ENCODE measurements at places on chromosomes 1 and 21.
A peak's percentile ranks its signal among the peaks of the same experiment; 100 is the strongest.

DNA sequence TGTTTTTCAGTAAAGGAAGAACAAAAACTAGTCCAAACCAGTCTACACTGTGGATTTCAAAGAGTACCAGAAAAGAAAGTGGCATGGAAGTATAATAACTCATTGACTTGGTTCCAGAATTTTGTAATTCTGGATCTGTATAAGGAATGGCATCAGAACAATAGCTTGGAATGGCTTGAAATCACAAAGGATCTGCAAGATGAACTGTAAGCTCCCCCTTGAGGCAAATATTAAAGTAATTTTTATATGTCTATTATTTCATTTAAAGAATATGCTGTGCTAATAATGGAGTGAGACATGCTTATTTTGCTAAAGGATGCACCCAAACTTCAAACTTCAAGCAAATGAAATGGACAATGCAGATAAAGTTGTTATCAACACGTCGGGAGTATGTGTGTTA, 21.3 kb downstream of the CHODL start:
- no peak for DNase-seq

DNA sequence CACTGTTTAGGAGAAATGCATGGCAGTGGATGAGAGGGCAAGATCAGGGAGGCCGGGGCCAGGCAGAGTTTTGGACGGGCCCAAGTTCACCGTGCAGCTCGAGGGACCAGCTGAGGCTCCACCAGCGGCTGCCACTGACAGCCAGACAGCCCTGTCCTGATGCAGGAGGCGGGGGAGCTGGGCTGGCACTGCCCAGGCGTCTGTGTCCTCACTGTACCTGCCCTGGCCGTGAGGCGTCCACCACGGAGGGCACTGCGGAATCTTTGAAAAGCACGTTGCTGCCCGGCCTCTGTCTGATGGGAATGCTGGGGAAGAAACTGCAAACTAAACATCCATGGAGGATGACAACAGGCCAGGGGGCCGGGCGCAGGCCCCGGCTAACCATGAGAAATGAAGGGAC, 35.5 kb downstream of the VPS26C start:
- DNase-seq = no peak

GRCh38 chr1:12249181-12249580, 19.4 kb downstream of the VPS13D start:
- no peak for DNase-seq

DNA sequence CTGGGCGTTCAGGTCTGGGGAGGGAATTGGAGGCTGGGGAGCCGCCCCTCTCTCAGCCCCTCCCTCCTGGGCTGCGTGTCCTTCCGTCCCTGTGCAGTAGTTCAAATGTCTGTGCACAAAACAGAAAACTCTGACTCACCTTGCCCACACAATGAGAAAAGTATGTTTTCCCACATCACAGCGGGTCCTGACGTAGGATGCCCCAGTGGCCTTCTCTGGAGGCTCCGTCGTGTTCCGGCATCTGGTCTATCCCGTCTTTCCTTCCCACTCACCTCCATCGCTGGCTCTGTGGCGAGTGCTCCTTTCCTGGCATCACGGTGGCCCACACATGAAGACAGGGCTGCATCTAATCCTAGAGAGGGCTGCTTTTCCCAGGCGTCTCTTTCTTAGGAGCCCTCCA, 224.0 kb downstream of the KAZN start:
- DNase-seq = no peak

DNA sequence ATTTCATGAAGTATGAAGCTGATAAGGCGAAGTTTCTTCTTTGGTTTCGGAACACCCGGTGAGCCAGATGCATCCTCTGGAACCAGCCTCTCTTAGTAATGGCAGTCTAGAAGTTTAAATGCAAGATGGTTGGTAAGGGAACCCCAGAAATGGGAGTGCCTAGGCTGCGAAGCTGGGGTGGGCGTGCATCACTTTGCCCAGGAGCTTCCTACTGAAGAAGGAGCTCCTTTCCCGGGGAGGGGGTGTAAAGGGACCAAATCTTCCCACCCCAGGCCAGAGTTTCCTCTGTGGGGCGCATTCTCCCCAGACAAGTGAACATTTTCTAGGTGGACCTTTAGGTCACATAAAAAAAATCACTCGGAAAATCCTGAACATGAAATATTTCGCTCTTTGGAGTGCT, 4.4 kb downstream of the TFF2 start:
- DNase-seq = no peak

GRCh38 chr1:243731301-243731891, 118.6 kb downstream of the AKT3 start:
- no peak for DNase-seq

GRCh38 chr1:10249808-10250457, 39.6 kb downstream of the KIF1B start:
- DNase-seq = no peak

- no peak for DNase-seq
These were observed 687.7 kb upstream of the ADGRL4 start for GRCh38 chr1:79694241-79694640.

- DNase-seq = no peak
These were observed 124.2 kb downstream of the LIPI start for GRCh38 chr21:14086553-14086952.

- peak; percentile 27 for DNase-seq
These were observed 8.7 kb downstream of the SH3BP5L start for GRCh38 chr1:248817065-248817464.

- no peak for DNase-seq
These were observed 21.6 kb upstream of the CFHR1 start for GRCh38 chr1:196797891-196798290.

DNA sequence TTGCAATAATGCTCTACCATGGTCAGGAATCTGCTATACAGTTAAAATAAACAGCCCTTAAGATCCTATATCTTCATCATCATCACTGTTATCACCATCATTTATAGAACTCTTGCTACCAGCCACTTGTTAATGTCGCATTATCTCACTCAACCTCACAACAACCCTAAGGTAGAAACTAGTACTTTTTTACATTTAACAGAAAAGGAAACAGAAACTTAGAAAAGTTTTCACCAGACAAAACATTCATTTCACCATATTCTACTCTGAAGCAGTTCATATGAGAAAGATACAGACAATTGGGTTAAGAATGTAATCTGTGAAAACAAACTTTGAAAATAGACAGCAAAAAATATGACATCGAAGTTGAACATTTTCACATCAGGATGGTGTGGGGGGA, 262.6 kb downstream of the ATG4C start:
- DNase-seq = no peak

- DNase-seq = no peak
These were observed 50.4 kb downstream of the CD34 start for GRCh38 chr1:207860531-207860930.

- no peak for DNase-seq
These were observed 278.8 kb downstream of the AJAP1 start for GRCh38 chr1:4933232-4933631.

DNA sequence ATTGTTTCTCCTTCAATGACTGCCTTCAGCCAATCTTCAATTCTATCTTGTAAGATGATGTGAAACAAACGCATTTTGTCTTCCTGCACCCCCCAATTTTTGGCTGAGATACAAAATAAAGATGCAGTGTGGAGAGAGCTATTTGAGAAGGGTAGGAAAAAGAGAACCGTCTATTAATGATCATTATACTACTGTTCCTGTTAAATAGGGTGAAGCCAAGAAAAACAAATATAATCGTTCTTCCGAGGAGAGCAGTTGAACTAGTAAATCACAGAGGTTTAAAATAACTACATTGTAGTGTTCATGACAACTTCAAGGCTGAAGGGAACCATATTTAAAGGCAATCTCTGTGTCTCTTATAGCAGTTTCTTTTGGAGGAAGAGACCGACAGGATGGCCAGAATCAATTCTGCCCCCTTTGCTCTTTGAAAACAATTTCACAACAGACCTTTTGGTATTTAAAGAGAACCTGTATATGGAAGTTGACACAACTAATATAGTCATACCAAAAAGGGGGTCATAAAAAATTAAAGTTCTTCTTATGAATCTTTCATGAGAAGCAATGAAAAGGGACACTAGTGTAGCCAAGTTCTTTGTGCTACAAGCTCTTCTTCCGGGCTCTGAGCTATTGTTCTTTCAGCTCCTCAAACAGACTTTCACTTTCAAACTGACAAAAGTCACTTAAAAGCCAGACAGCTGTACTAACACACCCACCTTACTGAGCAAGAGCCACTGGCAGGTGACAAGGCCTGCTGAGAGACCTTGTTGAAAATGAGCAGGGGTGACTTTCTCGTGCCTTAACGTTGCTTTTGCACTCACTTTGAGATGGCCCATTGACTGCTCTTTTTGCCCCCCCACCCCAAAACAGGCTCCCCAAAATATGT, 30.9 kb downstream of the PROX1 start:
- DNase-seq = no peak

- DNase-seq = peak; percentile 95
These were observed 3.7 kb upstream of the ARHGEF19 start for GRCh38 chr1:16215882-16216753.

- DNase-seq = no peak
These were observed 3.6 kb downstream of the COL9A2 start for GRCh38 chr1:40313329-40313957.

- no peak for DNase-seq
These were observed 35.4 kb upstream of the MYBPHL start for GRCh38 chr1:109341944-109342930.

DNA sequence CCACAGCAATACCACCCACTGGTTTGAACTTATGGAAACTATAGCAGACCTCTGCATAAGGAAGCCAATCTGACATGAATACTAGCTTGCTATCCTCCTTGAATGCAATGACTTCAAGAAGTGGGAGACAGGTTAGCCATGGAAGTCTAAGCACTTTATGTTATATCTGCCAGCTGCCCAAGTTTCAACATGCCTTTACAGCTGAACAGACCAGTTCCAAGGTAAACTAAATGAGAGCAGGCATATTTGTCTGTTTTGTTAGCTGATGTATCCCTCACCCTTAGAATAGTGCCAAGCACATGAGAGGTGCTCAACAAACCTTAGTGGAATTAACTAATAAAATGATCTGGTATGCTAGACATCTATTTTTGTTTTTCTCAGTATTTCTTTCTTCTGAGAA, 65.1 kb downstream of the ALG14 start:
- DNase-seq = no peak

GRCh38 chr21:42429856-42430255, 26.2 kb downstream of the UBASH3A start:
- no peak for DNase-seq

DNA sequence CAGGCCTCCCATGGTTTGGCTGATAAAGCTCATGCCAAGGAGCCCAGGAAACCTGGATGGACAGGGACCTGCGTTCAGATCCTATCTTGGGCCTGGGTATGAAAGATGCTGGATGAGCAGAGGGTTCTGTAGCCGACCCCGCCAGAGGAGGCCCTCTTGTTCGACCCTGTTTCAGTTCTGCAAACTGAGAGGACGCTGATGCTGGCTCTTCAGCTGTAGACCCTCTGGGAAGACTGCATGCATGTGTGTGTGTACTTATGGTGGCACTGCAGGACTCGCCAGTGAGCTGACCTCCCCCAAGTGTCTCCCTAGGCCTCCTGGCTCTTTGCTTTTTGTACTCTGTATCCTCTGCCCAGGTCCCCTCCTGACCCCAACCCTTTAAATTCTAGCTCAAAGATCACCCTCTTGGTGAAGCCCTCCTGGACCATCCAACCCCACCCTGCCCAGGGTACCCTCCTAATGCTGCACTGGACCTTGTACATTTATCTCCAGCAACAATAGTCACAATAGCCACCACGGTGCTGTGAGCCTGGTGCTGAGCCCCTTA, 1.6 kb downstream of the EPS8L3 start:
- no peak for DNase-seq

GRCh38 chr1:209583408-209583807, at the start of gene CAMK1G:
Gene CAMK1G, plus strand, starts transcription at chr1:209583714. Its CDS starts 11,270 bp downstream, at chr1:209594984.
- DNase-seq = no peak

DNA sequence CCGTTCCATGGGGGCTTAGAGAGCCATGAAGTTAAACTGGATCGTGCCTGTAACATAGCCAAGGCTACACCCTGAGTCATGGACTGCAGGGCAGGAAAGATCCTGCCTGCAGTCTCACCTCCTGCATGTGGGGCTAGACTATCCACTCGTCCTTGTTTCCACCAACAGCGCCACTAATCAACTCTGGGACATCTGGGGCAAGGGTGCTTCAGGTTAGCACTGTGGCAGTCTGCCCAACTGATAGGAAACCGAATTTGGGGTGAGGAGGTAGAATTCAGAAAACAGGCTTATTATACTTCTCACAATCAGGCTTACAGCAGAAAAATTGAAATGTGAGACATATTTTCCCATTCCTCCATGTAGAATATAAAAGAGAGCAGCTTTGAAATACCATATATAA, 85.2 kb upstream of the ADAM30 start:
- peak; percentile 94 for DNase-seq

- peak; percentile 95 for DNase-seq
These were observed at the start of gene STPG1 for GRCh38 chr1:24413350-24414163. Gene STPG1, minus strand, starts transcription at chr1:24413782. Its CDS starts 12,394 bp downstream, at chr1:24401388.

DNA sequence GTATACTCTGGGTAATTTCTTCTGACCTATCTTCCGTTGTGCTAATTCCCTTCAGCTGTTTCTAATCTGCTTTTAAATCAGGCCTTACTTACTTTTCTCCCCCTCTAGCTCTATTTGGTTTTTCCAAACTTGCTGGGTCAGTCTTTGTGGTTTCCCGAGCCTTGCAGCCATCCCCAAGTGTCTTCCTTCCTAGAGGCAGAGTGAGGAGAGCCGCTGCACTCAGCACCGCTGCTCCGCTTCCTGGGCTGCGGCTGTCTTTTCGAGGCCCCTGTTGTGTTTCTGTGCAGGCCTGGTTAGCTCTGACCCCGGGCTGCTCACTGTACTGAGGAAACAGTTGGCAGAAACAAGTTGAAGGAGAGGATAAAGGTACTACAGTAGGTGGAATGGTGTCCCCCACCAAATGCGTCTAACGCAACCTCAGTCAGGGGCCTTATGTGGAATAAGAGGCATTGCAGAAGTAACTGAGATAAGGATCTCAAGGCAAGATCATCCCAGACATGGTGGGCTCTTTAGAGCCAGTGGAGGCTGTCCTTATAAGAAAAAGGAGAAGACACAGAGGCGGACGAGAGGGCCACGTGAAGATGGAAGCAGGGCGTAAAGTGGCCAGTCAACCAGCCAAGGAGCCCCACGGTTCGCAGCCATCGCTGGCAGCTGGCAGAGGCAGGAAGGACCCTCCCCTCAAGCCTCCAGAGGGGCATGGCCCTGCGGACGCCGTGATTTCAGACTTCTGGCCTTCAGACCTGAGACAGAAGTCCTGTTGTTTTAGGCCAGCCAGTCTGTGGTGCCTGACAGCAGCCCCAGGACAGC, 10.5 kb downstream of the WNT9A start:
- DNase-seq = no peak

- DNase-seq = no peak
These were observed 131.7 kb downstream of the HHIPL2 start for GRCh38 chr1:222416001-222416791.

DNA sequence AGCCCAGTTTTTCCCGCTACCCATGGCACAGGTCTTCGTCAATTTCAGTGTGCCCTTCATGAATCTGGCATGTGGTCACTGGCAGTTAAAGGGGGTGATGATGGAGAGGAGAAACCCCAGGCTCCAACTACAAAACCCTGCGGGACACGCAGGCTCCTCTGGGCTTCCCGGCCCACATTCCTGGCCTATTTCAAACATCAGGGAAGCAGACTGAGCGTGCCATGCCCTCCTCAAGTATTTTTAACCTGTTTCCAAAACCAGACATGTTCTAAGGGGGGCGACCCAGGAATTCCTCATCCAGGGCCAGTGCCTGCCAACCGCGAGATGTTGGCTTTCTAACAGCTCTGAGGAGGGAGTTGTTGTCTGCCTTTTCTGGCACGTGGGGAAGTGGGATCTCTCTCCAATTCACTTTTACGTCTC, 85.1 kb downstream of the CAPZB start:
- DNase-seq = no peak

GRCh38 chr1:29579821-29580425, 343.6 kb downstream of the PTPRU start:
- DNase-seq = no peak

- DNase-seq = no peak
These were observed 71.4 kb downstream of the RGL1 start for GRCh38 chr1:183876309-183876708.
